Amniotic epithelial cell (primary cell): ENCODE measurements at places on chromosomes 7 and 10.

GRCh38 chr7:124155432-124156022 lies 122.7 kb upstream of the TMEM229A start:
- peak; percentile 29 for DNase-seq

GRCh38 chr10:71939304-71939703 lies 24.9 kb upstream of the CHST3 start:
- no peak for DNase-seq

DNA sequence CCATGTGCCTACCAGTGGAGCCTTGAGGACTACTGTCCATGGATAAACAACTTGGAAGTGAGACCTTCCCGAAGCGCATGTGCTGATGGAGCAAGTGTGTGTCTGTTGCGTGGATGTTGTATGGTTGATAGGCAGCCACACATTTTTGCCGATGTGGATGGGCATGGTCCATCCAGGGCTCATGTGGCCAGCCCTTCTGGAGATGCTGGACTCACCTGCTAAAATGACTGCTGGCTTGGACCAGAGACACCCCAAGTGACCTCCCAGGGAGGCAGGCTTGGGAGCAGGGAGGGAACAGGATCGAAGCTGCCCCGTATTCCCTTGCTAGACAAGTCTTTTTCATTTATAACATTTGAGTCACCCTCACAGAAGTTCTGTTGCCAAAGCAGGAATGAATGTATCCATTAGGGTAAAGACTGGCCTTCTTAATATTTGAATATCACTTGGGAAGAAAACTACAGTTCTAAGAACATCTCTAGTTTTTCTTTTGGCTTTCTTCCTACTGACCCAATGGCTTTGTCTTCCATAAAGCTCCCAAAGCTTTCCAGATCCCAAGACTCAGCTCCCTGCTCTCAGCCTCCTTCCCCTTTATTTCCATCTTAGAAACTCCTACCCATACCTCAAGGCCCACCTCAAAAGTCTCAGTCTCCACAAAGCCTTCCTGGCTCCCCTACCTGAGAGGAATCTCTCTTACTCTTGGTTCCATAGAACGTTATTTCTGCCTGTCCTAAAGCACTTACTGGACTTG lies 3.0 kb downstream of the PTPRE start:
- no peak for DNase-seq

- no peak for DNase-seq
These were observed 797 bp upstream of the STMP1 start for GRCh38 chr7:135661311-135662122.

GRCh38 chr7:31892099-31892829 lies 177.9 kb downstream of the PDE1C start:
- no peak for DNase-seq

GRCh38 chr7:133059263-133059662 lies 22.6 kb downstream of the CHCHD3 start:
- no peak for DNase-seq

DNA sequence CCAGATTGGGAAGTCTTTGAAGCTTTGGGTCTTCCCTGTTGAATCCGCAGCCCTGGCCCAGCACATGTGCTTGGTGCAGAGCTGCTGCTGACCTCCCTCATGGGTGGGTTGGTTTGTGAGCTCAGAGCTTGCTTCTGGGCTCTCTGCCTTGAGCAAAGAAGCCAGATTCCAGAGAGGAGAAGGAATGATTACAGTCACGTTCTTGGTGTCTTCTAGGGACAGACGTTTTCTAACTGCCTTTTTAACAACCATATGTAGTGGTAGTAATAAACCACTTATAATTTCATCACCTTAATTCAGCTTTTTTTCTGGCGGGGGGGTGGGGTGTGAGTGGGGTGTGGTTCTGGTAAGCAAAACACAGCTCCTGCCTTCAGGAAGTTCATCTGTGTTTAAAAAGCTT lies 39.5 kb downstream of the LRMDA start:
- no peak for DNase-seq

GRCh38 chr10:3452173-3452626 lies 279.6 kb upstream of the PITRM1 start:
- DNase-seq, result peak; percentile 96

- no peak for DNase-seq
These were observed 151.7 kb upstream of the PPP2R2D start for GRCh38 chr10:131748831-131749766.

DNA sequence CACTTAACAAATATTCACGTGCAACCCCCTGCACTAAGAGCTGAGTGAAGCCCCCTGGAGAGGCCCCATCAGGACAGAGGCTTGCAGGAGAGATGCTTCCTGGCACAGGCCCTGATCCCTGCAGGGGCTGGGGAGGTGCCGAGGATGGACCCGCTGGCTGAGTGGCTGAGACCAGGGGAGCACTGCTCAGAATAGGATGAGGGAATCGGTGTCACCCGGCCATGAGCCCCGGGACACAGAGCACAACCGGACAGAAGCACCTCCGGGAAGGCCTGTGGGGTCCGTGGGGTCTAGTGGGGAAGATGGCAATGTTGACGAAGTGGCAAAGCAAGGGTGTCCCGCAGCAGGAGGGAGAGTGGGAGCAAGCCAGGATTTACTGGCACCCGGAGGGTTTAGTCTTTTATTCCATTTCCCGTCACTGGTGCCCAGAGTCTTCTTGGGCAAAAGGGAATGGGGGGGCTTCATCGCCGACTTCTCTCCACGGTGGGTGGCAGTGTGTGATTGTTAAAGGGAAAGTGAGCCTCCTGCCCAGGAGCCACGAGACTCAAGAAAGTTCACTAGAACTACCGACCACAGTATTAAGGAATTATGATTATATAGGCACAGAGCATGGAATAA lies 140.7 kb downstream of the ADARB2 start:
- no peak for DNase-seq

GRCh38 chr7:153858355-153858754 lies 193.8 kb upstream of the DPP6 start:
- no peak for DNase-seq

DNA sequence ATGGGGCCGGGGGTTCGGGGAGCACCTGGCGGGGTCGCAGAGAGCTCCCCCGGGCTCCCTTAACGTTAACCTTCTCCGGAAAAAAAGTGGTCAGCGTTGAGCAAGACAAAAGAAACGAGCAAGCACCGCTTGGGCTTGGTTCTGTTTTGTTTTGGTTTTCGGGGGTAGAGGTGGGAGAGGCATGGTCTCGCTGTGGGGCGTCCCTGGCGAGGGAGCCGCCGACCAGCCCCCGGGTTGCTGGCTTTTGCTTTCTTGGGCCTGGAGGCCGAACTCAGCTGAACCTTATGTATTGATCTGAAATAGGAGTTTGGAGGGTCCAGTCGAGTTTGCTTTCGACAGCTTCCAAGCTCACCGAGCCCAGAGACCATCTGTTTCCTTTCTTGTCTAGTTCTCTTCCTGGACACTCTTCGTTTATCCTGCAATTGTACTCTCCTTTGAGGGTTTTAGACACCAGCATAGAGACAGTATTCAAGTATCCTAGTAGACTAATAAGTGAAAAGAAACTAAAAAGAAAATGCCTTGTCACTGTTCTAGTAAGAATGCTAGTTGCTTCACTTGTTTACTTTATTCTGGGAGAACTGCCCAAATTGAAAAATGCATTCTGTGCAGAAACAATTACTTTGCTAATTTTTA lies 980 bp downstream of the FHIP2A start:
- DNase-seq, result peak; percentile 61

DNA sequence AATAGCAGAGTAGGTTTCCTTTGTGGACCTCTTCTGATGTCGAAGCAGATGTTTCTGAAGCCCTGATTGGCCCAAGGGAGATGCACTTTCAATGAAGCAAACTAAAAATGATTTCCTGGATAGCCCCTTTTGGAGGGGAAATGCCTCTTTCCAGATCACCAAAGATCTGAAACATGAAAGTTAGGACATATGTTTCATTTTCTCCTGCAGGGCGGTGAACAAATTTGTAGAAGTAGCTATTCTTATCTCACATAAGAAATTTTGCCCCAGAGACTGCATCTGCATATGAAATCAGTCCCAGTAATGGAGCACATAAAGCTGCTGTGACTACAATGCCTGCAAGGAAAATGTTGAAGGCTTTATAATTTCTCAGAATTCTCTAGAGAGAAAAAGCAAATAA lies 56.0 kb downstream of the THSD7A start:
- DNase-seq, result no peak

DNA sequence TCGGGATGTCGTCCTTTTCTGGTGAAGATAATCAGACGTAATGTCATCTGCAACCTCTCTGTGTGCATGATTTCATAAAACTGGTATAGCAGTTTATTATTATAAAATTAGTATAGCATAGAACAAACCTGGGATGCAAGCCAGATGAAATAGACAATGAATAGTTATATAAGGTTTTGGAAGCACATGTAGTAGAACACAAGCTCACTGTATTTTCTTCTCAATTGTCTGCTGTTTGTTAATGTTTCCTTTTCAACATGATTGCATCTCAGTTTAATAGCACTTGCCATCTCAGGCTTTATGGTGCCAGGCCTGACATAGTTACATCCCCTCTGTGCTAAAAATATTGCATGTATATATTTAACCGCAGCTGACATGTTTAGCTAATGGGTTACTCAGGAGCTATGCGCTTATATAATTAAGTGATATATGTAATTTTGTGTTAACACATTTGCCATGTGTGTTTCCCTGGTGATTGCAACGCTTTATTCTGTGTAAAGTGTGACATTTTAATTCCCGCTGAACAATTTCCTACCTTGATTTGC lies 132.7 kb downstream of the ARID5B start:
- no peak for DNase-seq

GRCh38 chr7:124330731-124331407 lies 298.0 kb upstream of the TMEM229A start:
- DNase-seq, result no peak

DNA sequence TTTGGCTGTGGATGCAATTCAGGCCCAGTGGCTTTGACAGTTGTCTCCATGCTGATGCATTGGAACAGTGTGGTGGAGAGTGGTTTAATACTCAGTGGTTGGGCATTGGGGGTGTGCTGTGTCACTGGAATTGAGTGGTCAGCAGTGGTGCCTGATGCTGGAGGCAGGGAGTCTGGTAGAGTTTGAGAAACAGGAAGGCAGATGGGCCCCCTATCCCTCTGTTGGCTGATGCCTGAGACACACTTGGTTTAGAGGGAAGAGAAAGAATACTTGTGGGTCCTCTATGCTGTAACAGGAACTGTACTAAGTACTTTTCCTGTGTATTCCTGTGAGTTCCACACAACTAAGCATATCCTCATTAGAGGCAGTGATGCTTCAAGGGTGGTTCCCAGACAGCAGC lies 55.4 kb downstream of the EEPD1 start:
- DNase-seq, result peak; percentile 36

DNA sequence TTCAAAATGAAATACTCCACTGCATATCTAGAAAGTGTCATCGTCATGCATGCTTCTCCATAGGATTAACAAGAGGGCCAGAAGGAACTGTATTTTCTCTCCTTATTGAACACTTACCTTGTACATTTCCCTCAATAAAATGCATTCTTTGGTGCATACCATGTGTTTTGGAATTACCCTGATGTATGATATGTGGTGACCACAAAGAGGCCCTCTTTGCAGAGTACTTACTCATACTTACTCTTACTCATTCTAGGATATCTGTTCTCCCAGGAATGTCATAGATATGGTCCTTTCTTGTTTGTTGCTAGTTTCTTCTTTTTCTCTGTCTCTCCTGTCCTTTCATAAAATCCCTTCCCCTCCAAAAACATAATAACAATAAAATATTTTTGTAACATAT lies 1087.1 kb upstream of the POT1 start:
- DNase-seq, result no peak

GRCh38 chr10:10847387-10847786 lies 170.3 kb upstream of the CELF2 start:
- DNase-seq, result no peak

DNA sequence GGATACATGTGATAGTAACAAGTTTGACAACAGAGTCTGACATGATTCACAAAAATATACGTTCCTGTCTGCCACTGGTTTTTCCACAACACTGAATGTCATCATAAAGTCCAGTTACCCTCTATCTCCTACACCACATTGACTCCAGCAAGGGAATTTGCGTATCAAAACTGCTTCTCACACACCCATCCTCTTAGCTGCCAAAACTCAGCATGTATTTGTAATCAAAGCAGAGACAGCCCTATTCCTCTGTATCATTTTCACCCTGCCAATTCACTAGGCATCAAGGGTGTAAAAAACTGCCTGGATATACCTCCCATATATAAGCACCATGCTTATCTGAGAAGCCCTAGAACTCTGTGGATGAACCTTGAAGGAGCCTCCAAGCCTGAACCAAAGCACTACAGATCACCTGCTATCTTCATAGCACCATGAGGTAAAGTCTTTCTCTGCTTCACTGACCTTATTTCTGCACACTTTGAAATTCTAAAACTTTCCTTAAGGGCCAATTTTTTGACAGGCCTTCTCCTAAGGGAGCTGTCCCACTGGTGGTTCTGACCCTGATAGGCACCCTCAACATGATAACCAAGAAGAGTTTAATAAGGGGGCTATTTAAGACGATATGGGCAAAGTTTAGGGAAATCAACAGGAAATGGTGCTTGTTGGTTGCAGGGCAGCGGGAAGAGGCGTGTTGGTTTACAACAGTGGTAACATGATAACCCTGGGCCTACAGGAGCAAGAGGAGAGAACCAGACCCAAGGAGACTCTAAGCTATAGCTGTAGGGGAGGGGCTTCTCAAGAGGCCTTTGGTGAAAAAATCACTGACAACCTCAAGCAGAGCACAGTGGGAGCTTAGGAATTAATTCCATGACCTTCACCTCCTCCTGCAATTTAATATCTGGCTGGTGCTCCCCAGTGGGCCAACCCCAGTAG lies at the start of gene IFIT1B:
TSS of gene IFIT1B (plus strand) at position 352 of the 933 bp plus-strand sequence. CDS start at position 432, 80 bp downstream.
- no peak for DNase-seq

- no peak for DNase-seq
These were observed 12.2 kb downstream of the COMTD1 start for GRCh38 chr10:75223507-75223906.

GRCh38 chr7:44062180-44062902 lies 3.0 kb downstream of the PGAM2 start:
- no peak for DNase-seq

GRCh38 chr7:30053068-30053467 lies 24.9 kb downstream of the PLEKHA8 start:
- no peak for DNase-seq

DNA sequence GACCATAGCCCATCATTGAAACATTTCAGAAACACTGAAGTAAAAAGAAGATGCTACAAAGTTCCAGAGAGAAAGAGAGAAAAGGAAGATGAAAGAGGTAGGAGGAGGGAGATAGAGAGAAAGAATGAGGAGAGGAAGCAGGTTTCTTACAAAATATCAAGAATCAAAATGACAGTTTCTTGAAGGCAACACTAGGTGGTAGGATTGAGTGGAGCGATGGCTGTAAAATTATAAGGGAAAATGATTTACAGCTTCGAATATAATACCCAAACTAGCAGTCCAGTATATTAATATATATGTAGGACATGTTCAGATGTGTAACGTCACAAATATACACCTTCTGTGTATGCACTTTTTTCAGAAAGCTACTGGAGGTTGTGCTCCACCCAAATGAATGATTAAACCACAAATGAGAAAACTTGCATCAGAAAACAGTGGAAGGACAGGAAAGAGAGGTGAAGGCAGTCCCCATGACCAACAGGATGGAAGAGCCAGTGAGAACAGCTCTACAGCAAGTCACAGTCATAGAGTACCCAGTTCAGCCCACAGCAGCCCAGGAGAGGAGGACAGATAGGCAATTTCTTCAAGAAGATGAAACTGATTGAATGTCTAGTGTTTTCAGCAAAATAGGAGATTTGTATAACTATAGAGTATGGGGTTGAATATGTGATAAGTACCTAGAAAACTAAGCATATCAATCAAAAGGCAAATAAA lies 151.5 kb upstream of the TARP start:
- no peak for DNase-seq

GRCh38 chr7:151792086-151792485 lies 84.8 kb downstream of the PRKAG2 start:
- DNase-seq, result no peak

GRCh38 chr7:46539892-46540483 lies 618.9 kb upstream of the IGFBP3 start:
- DNase-seq, result no peak

- no peak for DNase-seq
These were observed 184.5 kb upstream of the DKK1 start for GRCh38 chr10:52129410-52130178.
